HFF-Myc (cell line): ENCODE measurements at places on chromosomes 1 and 21.
A peak's percentile ranks its signal among the peaks of the same experiment; 100 is the strongest.

GRCh38 chr1:63148825-63149645, 173.3 kb upstream of the FOXD3 start:
- peak; percentile 16 for DNase-seq

DNA sequence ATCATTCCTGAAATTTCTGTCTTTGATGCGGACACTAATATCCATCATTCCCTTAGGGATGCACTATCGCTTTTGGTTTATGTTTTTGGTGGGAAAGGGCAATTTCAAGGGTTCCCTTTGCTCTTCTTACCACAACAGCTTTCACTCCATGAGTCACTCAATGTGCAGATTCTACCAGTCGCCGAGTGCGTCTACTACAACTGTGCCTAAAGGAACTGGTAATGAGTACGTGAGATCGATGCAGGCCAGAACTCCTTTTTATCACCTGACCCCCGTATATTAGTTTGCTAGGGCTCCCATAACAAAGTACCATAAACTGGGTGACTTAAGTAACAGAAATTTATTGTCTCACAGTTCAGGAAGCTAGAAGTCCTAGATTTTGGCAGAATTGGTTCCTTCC, 27.5 kb upstream of the TMEM54 start:
- no peak for DNase-seq

DNA sequence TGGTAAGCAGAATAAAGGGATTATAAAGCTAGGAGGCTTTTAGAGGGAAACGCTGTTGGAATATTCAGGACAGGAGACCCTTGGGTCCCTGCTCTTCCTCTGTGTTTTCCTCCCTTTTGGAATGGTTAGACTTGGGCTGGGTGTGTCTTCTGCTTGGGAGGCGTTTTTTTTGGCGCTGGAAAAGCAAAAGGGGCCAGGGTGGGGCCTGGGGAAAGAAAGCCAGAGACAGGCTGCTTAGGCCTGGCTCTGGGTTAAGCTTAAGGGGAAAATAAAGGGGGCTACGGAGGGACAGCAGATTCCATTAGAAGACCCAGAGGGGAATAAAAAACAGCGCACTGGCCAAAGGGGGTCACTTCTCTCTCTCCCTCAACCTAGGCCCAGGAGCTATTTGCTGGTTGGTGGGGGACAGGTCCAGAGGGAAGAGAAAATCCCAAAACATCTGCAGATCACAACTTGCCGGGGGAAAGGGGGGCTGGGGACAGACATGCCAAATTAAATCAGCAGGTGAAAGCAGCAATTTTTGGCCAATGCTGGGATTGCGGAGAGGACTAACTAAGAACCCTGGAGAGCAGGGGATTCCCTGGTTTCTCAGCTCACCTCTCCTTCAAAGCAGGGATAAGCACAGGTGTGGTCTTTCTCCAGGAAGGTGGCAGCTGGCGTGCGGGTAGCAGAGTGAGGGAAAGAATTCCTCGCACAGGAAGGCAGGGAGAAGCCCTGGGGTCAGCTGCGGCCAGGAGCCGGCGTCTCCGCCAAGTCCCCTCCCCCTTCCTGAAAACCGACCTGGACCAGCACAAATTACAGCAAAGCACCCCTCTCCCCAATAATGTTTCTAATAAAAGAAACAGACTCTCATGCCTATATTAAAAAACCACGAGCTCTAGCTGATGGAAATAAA, 82.2 kb upstream of the AK4 start:
- no peak for DNase-seq

DNA sequence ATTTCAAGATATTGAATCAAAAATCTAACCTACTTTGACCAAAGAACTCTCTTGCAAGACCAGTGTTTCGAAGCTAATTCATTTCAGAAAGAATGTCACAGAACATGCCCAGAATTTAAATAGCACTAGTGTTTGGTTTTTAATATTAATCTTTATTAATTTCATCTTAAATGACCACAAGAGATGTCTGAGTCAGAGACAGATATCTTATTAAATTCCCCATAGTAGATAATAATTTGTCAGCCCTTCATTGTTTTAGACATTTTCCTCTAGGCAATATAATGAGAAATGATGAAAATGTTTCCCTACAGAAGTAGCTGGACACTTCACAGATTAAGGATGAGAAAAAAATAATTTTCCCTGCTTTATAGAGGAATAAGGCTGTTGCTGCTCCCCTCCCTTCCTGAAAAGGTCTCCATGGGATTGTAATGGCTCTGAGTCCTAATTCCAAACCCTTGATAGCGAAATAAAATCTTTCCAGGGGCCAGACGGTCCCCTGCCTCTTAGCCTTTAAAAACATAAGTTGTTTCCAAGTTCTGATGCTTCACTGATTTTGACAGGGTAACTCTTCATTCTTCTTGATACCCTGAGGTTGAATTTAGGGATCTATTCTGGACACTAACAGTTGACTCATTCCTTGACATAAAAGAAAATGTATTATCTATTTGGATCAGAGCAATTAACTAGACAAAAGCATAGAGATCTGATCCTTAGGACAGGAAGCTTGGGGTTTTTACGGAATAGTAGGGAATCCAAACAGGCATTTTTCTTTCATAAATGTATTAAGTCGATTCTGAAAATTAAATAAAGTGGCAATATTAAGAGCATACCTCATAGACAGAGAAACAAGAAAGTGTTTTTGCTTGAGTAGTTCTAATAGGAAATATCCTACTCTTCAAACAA, 820.8 kb downstream of the BRINP3 start:
- no peak for DNase-seq

GRCh38 chr1:66848193-66848592, 47.1 kb upstream of the INSL5 start:
- DNase-seq, result no peak

- DNase-seq, result no peak
Measured at GRCh38 chr1:17860812-17861211, 105.7 kb downstream of the ACTL8 start.

GRCh38 chr1:90841473-90841872, 124.4 kb upstream of the BARHL2 start:
- no peak for DNase-seq

DNA sequence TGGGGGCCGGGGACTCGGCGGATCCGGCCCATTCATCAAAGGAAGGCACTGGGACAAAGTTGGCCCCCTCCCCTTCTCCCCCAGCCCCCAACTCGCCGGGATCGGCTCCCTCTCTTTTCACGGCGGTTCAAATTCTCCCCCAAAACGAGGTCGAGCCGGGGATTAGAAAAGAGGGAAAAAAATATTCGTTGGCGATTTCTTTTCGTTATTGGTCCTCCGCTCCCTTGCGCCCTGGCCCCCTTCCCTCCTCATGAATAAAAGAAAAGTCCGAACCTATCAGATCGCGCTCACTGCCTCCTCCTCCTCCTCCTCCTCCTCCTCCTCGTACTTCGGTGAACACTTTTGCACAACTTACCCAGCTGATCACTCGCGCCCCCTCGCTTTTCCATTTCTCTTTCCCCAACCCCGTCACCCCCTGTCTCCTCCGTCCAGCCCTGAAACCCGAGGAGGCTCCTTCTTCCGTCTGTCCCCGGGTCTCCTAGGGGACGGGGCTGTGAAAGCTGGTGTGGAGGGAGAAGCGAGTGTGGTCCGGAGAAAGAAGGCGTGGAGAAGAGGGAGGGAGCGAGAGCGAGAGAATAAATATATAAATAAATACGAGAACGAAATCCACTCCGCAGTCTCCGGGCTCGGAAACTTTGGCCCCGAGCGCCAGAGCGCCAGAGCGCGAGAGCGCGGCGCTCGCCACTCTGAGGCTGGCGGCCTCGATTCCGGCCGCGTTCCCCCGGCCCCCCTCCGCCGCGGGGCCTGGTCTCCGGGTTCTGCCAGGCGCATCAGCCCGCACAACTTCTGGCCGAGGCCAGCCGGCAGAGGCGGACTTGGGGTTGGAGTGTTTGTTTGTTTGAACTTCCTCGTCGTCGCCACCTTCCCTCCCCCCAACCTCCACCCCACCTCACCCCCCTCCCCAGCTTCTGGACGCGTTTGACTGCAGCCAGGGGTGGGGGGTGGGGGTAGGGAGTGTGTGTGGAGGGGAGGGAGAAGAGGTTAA, at the start of gene PAX7:
TSS of gene PAX7 (plus strand) at position 336 of the 985 bp plus-strand sequence. CDS start 758 bp downstream, outside the sequence.
- no peak for DNase-seq

DNA sequence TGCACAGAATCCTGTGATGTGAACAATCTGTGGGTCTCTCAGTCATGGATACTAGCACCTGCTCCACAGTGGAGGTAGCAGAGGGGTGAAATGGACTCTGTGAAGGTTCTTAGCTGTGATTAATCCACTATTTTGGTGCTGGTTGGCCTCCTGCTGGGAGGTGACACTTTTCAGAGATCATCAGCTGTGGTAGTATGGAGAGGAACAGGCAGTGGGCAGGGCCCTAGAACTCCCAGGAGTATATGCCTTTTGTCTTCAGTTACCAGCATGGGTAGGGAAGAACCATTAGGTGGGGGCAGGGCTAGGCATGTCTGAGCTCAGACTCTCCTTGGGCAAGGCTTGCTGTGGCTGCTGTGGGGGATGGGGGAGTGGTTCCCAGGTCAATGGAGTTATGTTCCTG, 54.0 kb upstream of the KCNJ15 start:
- DNase-seq, result no peak

GRCh38 chr1:1347663-1348419, 1.4 kb downstream of the DVL1 start:
- no peak for DNase-seq

DNA sequence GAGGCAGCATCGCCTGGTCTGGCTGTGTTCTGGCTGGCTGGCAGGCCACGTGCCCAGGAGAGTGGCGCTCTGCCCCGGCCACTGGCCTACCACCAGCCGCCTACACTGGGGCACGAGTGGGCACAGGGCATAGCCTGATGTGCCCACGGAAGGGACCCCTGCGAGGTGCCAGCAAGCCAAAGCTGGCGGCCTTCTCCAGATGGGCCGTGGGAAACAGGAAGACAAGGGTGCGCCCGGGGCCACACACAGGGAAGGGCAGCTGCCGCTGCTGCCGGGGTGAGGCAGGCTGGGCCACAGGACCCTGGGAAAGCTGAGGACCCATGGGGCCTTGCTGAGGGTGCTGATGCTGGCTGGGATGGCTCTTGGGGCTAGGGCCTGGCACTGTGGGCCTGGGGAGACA, 40.7 kb downstream of the SLC66A1 start:
- no peak for DNase-seq

GRCh38 chr1:111471012-111471411, 2.8 kb upstream of the C1orf162 start:
- no peak for DNase-seq

GRCh38 chr21:44304877-44305293, 5.0 kb downstream of the PFKL start:
- no peak for DNase-seq

GRCh38 chr1:169392406-169392805, 24.4 kb downstream of the BLZF1 start:
- DNase-seq, result no peak

GRCh38 chr1:226381226-226381998, 26.5 kb downstream of the PARP1 start:
- no peak for DNase-seq

- peak; percentile 72 for DNase-seq
Measured at GRCh38 chr1:22808676-22809483, 98.2 kb downstream of the EPHB2 start.

DNA sequence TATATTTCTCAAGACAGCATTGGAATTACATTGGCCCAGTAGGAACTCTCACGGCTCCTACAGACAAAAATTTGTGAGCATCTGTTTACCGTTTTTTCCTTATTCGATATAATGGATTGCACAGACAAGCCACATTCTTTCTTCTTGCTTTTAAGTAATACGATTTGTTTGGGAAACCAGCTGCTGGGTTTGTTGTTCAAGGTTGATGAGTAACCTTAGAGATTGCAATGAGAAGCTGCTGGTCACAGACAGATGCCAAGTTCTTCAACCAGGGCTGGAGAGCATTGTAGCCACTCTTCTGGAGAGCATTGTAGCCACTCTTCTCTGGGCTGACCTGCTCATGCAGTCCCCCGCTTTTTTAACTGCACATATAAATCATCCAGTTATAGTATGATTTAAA, 1.4 kb upstream of the MIA3 start:
- peak; percentile 53 for DNase-seq

DNA sequence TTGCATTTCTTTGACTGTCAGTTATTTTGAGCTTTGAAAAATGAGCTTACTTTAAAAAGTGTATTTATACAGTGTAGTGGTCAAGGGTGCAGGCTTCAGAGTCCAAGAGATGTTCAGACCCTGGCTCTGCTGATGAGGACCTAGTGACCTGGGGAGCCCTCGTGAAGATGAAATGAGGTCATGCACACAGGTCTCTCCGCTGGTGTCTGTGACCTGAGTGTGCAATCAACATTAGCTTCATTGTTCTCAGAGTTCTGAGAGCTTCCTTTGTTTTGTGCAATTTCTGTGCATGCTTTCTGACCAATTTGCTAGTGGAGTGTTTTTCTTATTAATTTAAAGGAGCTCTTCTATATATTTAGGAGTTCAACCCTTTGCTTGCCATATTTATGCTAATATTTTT, 71.3 kb downstream of the RIPK4 start:
- no peak for DNase-seq

GRCh38 chr21:31498985-31499384, 154.9 kb upstream of the TIAM1 start:
- DNase-seq, result no peak

DNA sequence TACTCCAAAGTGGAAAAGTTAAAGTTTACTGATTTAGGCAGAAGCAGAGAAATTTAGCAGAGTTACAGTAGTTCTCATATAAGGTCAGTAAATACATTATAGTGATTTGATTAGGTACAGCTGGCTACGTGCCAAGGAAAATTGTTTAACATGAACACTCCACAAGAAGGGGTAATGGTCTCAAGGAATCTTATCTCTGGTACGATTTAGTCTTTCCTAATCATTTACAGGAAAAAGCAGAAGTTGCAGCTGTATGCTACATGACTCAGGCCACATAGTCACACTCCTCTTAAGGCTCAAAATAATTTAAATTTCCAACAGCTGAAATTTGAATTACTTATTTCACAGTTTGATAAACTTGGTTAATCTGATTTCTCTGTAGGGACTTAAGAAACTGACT, 36.9 kb upstream of the OR2B11 start:
- DNase-seq, result no peak

- DNase-seq, result no peak
Measured at GRCh38 chr1:77430966-77431690, 149.3 kb downstream of the AK5 start.

GRCh38 chr1:231284441-231284840, 43.4 kb downstream of the GNPAT start:
- no peak for DNase-seq

- no peak for DNase-seq
Measured at GRCh38 chr1:22687191-22687590, 23.4 kb upstream of the EPHB2 start.

DNA sequence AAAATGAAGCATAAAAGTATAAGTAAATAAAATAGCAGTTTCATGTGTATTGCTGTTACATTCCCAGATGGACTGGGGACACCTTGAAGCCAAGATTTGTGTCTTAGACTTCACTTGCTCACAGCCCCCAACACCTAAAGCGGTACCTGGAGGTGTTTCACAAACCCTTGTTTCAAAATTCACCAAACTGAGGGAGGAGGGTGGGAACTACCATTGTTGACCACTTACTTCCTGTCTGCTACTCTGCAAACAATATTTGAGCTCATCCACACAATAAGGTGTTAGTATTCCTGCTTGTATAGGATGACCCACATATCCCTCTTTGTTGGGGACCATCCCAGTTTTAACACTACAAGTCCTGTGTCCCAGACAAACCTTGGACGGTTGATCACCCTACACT, 115.9 kb upstream of the SYT6 start:
- DNase-seq, result no peak

GRCh38 chr1:150362721-150363425, 1.1 kb upstream of the RPRD2 start:
- DNase-seq, result no peak

- no peak for DNase-seq
Measured at GRCh38 chr21:15061747-15062605, 2.8 kb downstream of the NRIP1 start.

- DNase-seq, result no peak
Measured at GRCh38 chr1:209613400-209614150, 30.1 kb downstream of the CAMK1G start.
